ENCODE measurements at places on chromosomes 7 and 10.

GRCh38 chr10:18144928-18145327 is 4.7 kb downstream of the CACNB2 start:
- peak; percentile 6 for DNase-seq

DNA sequence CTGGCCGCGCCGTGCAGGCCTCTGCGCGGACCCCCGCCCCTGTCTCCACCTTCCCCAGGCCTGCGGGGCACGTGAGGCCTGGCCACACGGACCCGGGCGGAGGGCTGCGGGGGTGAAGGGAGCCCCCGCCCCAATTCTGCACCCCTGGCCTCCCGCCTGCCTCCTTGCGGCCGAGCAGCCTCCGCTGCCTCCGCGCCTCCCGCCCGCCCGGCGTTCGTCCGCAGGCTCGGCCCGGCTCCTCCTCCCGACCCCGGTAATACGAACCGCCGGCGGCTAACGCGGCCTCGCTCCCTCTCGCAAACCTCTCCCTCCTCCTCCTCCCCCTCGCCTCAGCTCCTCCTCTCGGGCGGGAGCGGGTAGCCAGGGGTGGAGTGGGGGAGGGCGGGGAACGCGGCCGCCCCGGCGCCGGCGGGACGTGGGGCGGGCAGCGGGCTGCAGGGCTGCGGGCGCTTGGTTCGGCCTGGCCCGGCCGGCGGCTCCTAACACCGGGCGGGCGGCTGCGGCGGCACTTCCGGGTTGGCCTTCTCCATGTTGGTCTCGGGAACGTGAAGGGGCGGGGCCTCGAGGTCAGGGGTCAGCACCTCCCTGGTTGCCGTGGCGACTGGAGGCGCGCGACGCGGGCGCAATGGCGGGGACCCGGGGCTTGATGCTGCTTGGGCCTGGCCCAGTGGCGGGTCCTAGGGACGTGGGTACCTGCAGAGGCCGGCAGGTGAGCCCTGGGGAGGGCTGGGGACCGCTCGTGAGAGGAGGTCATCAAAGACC is at the start of gene RAB11FIP2:
Gene RAB11FIP2 (minus strand): TSS at position 547 of the 762 bp plus-strand sequence. CDS start 778 bp downstream, outside the sequence.
- DNase-seq: peak; percentile 97

DNA sequence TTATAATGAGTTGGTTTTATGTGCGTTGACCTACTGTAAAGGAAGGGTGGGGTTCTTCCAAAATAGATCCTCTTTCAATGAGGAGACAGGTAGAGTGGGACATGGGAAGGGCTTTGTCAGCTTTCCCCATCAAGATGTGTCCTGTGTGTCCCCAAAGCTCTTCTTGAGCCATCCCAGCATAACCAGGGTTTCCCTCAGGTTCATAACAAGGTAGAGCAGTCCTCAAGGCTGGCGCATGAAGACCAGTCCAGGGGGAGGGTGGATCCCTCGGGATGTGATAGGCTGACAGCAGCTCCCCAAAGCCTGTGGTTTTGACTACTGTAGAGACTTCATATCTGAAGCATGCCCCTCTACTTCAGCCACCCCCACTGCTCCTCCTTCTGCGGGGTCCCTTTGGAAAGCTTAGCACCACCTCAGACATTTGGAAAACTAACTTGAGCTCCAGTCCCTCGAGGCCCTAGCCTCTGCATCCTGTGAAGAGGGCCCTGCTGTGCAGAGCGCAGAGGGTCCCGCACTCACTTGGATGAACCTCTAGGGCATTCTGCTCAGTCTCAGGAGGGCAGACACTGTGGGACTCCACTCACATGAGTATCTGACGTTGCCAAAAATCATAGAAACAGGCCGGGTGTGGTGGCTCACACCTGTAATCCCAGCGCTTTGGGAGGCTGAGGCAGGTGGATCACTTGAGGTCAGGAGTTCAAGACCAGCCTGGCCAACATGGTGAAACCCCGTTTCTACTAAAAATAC is 1.1 kb upstream of the GIMAP8 start:
- no peak for DNase-seq

DNA sequence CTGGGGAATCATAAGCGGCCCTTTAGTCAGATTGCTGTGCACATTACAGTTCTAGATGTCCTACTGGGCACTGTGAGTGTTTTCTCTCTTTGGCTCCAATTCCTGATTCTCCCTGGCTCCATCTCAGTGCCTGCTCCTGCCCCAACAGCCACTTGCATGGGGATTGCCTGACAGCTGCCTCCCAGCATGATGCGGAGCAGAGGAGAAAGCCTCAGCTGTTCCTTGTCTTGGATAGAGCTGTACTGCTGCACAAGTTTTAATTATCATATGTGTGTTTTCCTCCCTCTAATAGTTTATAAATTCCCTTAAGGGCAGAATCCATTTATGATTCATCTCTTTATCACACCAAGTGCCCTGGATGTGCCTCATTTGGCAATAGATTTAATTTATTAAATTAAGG is 285.8 kb upstream of the COBL start:
- no peak for DNase-seq

GRCh38 chr7:139108266-139109187 is 993 bp downstream of the ZC3HAV1 start:
- peak; percentile 24 for DNase-seq

- DNase-seq: no peak
These were observed 23.4 kb downstream of the CHRM2 start for GRCh38 chr7:136891850-136892249.

GRCh38 chr10:45454262-45454661 is 80.2 kb downstream of the ALOX5 start:
- DNase-seq: no peak

GRCh38 chr7:117937049-117937752 is 64.0 kb upstream of the CTTNBP2 start:
- no peak for DNase-seq

All from substantia nigra (tissue), 51 donors.